Urinary bladder (tissue), 4 donors: ENCODE measurements at places on chromosomes 11 and 22. TPM values are rescaled to one million over a fixed set of nuclear protein-coding genes. Genes with fewer than 3 reads are reported as not detected.

The RTN4R gene
- total RNA-seq: 3.1 TPM

The RGL4 gene
- not detected for total RNA-seq

The ADAMTS15 gene
- 16.4 TPM for total RNA-seq

The GSTT2B gene
- total RNA-seq: 2.1 TPM

The PRR5L gene
- total RNA-seq: 18.8 TPM

The KRTAP5-7 gene
- total RNA-seq: 0.26 TPM

The MAML2 gene
- 25.6 TPM for total RNA-seq

The CASP12 gene
- 1.1 TPM for total RNA-seq

The DRD4 gene
- not detected for total RNA-seq

The RFPL2 gene
- total RNA-seq: not detected

The MMP12 gene
- 3.8 TPM for total RNA-seq

The IL18 gene
- total RNA-seq: 18.1 TPM

The MRGPRX3 gene
- total RNA-seq: not detected

The C22orf42 gene
- total RNA-seq: not detected
